Left forelimb (tissue), 1 donor: ENCODE measurements at places on chromosomes 2 and 18.
A peak's percentile ranks its signal among the peaks of the same experiment; 100 is the strongest.

DNA sequence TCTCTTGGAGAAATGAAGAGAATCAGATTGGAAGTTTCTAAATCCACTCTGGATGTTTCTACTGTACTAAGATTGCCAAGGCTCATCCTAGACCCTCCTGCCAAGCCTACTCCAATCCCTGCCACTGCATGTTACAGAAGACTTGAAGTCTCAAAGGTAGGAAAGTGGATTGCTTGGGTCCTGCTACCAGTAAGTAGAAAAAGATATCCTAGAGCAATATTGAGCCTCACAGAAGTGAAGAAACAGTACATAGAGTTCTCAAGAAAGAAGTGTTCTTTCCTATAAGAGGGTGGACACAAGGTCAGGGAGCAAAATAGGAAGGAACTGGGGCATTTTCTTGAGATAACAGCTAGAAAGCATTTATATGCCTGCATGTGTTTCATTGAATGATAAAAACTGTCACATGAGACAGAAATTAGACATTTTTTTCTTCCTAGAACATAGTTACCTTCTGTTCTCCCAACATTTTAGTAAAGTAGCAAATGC is 232.9 kb downstream of the RBM43 start:
- no peak for DNase-seq

DNA sequence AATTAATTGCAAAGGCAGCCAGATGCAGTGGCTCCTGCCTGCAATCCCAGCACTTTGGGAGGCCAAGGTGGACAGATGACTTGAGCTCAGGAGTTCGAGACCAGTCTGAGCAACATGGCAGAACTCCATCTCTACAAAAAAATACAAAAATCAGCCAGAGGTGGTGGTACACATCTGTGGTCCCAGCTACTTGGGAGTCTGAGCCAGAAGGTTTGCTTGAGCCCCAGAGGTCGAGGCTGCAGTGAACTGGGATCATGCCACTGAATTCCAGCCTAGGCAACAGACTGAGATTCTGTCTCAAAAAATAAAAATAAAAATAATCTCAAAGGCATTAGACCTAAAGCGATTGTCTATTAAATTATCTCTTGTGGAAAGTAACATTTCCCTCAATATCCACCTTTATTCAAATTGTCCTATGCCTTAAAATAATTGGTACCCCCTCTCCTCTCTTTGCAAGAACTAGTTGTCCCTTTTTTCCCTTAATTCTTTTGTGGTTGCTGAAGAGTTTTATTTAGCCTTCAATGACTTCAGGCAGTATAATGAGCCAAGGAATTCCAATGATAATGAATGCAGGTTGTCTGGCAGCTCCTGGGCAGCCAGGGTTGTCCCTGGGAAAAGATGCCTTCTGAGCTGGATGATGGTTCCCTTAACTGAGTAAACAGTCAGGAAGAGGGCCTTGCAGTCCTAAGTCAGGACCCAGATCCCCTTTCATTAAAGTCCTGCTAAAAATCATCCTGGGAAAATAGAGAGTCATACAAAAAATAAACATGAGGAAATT is 32.2 kb downstream of the GPR75 start:
- DNase-seq = no peak

DNA sequence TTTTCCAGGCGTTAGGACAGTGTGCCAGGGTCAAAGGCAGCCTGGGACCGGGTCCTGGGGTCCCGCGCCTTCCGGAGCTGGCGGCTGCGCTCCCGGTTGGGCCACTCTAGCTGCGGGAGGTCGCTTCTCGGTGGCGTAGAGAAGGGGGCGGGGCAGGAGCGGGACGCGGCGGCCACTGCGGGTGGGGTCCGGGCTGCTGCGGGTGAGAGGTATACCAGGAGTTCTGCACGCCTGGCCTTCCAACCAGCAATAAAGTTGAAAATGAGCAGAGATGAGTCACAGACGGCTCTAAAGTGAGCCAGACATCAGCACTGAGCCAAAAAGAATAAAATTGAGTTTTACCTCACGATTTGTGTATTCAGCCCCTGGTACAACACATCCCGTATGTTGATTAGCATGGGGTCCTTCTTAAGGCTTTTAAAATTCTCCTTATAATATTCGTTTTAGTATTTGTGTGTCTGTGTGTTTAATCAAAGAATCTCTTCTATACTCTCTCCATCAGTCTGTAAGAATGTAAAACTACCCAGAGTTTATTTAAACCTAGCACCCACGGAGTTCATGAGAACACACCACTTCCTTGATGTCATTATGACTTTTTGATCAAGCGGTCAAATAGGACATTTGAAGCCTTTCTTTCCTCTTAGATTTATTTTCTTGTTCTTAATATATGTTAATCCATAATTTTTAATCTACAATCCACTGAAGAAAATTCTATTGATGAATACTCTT is at the start of gene C1GALT1C1L:
Gene C1GALT1C1L, minus strand, starts transcription at position 108 of the 729 bp plus-strand sequence. Its CDS starts 107 bp downstream, at position 1.
- DNase-seq = peak; percentile 68

DNA sequence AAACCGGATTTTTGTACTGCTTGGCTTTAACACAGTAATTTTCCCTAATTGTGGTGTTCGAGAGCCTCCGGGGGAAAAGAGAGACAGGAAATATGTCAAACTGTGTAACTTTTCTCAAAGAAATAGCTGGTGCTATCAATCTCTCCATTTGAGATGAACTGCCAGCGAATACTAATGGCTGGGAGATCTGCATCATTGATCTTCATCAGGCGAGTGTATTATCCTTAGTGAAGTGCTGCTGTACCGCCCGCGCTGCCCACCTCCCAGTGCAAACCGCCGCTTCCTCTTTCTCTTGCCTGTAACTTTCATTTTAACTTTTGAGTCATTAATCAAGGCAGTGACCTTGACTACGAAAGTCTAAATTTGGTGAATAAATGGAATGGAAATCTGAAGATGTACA is 246.1 kb upstream of the ST6GAL2 start:
- DNase-seq = no peak

- DNase-seq = no peak
Observed at GRCh38 chr2:216285701-216286100, 86.6 kb downstream of the MARCHF4 start.

- DNase-seq = no peak
Observed at GRCh38 chr2:123532994-123533393, 492.1 kb upstream of the CNTNAP5 start.

DNA sequence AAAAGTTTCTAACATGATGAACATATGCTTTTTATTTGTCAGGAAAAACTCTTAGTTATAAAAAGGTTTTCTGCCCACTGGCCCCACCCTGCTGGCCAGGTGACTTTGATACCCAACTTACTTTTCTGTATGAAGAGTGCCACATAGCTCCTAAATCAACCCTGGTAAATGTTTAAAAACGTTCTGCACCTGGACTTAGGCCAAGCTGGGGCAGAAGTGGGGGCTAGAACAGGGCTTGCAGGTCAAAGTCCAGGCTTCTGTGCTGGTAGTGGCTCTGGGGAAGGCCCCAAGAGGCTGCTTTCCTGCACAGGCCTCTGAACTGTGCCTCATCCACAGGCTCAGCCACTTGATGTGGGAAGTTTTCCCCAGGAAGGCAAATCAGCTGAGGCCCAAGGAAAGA is 171.7 kb downstream of the ANKRD30B start:
- no peak for DNase-seq

DNA sequence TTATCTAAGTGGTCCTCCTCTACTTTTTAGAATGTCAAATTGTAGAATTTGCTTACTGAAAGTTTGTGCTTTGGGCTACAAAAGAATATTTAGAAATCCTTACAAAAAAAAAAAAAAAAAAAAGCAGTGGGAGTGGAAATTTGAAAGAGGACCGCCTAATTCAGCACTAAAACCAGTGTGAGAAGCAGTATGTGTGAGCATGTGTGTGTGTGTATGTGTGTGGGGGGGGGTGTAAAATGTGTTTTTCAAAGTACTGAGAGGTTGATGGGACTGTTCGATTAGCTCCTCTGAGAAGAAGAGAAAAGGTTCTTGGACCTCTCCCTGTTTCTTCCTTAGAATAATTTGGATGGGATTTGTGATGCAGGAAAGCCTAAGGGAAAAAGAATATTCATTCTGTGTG is at the start of gene VIT:
Gene VIT, plus strand, starts transcription at position 175 of the 400 bp plus-strand sequence. CDS start 19,664 bp downstream, outside the sequence.
- DNase-seq = no peak

- no peak for DNase-seq
Observed at GRCh38 chr2:144748443-144748842, 228.5 kb upstream of the ZEB2 start.

DNA sequence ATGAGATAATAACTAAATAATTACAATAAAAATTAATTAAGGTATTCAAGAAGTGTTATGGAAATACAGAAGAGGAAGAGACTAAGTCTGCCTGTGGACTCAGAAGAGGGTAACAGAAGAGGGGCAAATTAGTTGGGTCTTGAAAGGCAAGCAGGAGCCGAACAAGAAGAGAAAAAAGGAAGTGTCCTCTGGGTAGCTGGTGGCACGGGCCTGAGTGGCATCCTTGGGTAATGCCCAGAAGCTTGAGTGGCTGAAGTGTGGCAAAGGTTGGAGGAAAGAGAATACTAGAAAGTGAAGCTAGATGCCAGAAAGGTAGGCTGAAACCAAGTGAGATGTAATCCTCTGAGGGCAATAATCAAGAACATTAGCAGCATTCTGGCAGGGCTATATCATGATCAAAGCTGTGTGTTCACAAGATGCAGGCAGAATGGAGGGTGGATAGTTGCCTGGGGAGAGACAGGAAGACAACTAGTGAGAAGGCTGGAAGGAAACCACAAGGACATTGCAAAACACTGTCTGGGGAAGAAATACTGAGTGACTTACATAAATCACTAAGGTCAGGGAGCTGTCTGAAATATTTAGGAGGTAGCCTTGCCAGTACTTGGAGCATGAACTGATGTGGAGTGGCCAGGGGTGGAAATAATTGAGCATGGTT is 16.2 kb downstream of the DOCK10 start:
- DNase-seq = no peak

GRCh38 chr2:227780981-227781615 is 32.5 kb upstream of the CCL20 start:
- no peak for DNase-seq

DNA sequence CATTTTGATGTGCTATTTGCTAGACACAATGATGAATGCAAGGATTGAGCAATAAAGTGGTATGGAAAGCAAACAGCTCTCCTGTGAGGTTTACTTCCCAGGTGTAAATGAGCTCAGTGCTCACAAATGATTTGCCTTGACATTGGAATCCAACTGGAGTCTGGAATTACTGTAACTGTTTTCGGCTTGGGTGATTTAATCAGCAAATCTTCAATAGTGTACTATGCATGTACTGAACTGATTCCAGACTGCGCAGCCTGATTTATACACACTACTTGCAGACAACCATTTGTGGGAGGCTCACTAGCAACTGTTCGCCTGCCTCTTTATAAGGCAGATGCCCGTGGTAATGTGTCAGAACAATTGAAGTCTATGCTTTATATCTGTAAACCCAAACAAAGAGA is 27.9 kb upstream of the SOX11 start:
- no peak for DNase-seq

- DNase-seq = no peak
Observed at GRCh38 chr2:47654790-47655562, 128.0 kb upstream of the MSH6 start.

GRCh38 chr2:97656905-97657587 is 6.8 kb downstream of the ACTR1B start:
- no peak for DNase-seq

DNA sequence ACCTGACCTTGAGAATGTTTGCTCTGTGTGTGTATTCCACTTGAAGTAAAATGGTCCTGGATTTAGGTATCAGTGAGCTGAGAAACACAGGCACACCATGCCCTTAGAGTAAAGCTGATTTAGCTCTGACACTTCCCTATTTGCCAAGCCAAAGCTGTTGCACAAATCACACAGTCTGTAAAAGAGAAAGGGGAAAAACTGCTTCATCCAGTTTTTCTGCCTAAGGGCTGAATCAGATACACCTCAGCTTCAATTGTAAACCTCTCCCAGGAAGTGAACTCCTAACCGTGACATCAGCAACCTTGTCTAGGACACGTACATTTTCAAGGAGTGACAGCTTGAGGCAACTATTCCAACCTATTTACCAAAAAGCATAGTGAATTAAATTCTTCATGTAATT is 150.4 kb downstream of the NR4A2 start:
- DNase-seq = no peak

DNA sequence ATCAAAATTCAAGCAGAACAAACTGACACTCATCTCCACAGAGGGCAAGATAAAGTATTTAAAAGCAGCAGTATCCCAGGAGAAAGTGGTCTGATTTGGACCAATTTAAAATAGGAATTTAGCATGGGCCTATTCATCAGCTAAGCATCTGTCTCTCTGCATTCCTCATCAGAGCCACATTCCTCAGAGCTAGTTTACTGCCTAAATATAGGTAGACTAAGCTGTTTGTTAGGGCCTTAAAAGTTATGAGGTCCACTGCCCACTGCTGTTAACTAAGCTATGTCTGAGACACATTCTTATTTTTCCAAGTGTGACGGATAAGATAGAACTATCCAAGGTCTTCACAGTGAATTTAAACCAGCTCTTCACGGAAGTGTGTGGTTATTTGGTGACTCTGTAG is 17.6 kb downstream of the NEB start:
- DNase-seq = no peak
